ENCODE measurements at places on chromosomes 3 and 15.

GRCh38 chr3:78353231-78353630 is 1313.3 kb downstream of the ROBO2 start:
- DNase-seq = no peak

DNA sequence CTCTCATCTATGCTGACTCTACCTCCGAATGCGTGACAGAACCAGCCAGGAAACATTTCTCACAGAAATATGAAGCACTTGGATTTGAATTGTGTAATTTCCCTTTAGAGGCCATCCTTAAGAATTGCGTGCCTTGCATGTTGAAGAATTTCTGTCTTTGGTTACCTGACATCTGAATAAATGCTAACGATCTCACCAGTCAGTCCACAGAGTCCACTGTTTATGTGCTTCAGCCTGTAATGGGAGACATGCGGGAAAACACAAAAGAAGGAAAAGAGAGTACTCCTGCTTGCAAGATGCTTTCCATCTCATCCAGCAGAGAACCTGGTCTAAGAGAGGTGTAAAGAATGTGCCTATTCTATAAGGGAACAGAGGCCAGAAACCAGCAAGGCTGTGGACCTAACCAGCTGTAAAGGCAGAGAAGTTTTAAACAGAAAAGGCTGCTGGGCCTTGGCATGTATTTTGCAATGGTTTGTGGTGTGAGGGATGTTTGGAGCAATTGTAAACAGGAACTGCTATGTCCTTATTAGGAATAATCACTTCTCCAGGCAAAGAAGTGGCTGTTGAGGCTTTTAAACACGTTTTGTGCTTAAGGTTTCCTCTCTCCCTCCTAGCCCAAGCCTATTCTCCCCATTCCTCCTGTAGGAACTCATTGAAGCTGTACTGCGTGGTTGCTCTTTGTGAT is 36.4 kb upstream of the BOC start:
- DNase-seq = no peak

- DNase-seq = peak; percentile 30
Measured at GRCh38 chr15:84588053-84588874, 12.5 kb upstream of the ZSCAN2 start.

GRCh38 chr3:133995264-133995663 is 34.5 kb downstream of the SLCO2A1 start:
- DNase-seq = no peak

DNA sequence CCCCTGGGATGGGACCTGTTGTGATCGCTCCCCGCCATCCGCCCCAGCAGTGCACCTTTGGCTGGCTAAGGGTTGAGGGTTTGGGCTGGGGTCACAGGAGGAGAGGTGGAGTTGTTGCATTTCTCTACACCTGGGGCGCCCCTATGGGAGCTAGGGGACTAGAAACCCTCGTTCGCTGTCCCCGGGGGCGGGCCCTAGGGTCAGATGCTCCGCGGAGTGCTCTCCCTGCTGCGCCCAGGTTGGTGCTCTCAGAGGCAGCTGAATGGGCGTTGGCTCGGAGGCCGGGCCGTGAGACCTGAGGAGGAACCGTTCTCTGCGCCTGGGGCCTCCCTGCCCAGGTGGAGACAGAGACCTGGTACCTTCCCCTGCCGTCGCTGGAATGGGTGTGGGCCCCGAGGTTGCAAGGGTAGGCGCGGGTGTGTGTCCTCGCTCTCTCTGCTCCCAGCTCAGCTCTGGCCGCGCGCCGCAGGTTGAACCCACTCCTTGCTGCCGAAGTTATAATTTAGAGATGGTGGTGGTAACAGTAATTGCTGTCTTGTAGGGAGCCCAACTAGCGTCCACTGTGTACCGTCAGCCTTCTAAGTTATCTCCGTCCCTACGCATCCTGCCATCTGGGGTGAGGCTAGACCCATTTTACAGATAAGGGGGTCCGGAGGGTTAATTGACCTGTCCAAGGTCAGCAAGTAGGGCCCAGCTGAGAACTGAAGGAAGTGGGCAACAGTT is 965 bp downstream of the FLNB start:
- no peak for DNase-seq

GRCh38 chr3:100796556-100796955 is 87.3 kb downstream of the TFG start:
- DNase-seq = no peak

GRCh38 chr15:47291767-47292166 is 425.5 kb upstream of the SEMA6D start:
- DNase-seq = no peak

All from esophagus squamous epithelium (tissue), 5 donors.